IMR-90 (cell line): ENCODE measurements at places on chromosomes 13 and 19. TPM values are rescaled to one million over a fixed set of nuclear protein-coding genes. Genes with fewer than 3 reads are reported as not detected.

The CCDC122 gene
- 0.72 and 1.9 TPM in 2 replicates for total RNA-seq

The PSG2 gene
- 0.18 and 0.28 TPM in 2 replicates for total RNA-seq

The GRIK5 gene
- not detected in 2 replicates for total RNA-seq

The PLPPR3 gene
- total RNA-seq = 0.36 and 0.56 TPM in 2 replicates

The VN1R2 gene
- total RNA-seq = not detected in 2 replicates

The JSRP1 gene
- total RNA-seq = not detected in 2 replicates

The FAM216B gene
- not detected in 2 replicates for total RNA-seq
